ENCODE measurements at places on chromosomes 7 and 10. TPM values are rescaled to one million over a fixed set of nuclear protein-coding genes. Genes with fewer than 3 reads are reported as not detected.

GRCh38 chr10:22705527-22705926 lies 8.9 kb downstream of the PIP4K2A start:
- H3K27me3 ChIP-seq = peaks cover 2% of the 10 kb centered on the region
- no peak overlapping the region for H3K27ac ChIP-seq
- DNase-seq = no peak

DNA sequence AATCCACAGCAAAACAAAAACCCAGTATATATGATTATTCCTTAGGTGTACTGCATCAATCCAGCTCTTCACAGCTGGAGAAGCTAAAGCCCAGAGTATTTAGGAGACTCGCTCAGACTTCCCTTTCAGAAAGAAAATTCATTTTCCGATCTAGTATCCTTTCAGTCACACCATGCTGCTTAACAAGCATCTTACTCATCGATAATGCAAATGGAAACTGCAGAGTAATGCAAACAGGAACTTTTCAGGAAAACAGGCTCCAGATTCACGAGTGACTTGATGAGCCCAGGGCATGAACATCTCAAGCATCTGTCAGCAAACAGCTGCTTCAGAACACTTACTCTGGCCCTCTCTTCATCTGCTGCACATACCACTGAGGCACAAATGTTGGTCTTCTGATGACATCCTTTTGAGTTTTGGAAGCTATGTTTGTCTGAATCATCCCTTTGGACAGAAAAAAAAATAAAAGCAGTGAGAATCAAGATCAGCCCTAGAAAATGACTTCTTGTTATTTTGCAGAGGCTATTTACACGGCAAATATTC lies 24.9 kb upstream of the ZC3HAV1L start:
- peak; percentile 4 for DNase-seq
- peaks cover 28% of the 10 kb centered on the region for H3K36me3 ChIP-seq
- peaks cover 7% of the 10 kb centered on the region for H3K4me1 ChIP-seq
- H3K27me3 ChIP-seq = peaks cover 2% of the 10 kb centered on the region
- no peak overlapping the region for H3K4me3 ChIP-seq

Gene CUEDC2
- total RNA-seq = 74.2 TPM

GRCh38 chr10:18437486-18437885 lies 213.9 kb downstream of the NSUN6 start:
- H3K4me3 ChIP-seq = no peak overlapping the region
- H3K27me3 ChIP-seq = no peaks in the 10 kb centered on the region
- H3K4me1 ChIP-seq = no peaks in the 10 kb centered on the region
- DNase-seq = no peak
- H3K36me3 ChIP-seq = no peaks in the 10 kb centered on the region

DNA sequence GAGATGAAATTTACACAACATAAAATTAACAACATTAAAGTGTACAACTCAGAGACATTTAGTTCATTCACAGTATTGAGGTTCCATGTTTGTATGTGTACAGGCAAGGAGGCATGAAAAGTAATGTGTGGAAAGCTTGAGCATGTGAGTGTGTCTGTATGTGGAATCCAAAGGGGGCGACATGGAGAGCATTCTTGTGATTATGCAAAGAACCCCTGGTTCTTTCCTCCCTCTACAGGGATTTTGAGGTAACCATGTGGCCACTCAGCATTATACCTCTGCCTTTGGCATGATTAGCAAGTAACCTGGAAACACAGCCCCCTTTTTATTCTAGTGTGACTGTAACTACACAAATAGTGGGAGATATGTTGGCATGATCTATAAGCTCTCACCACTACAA lies 21.0 kb downstream of the OR2F1 start:
- no peaks in the 10 kb centered on the region for H3K36me3 ChIP-seq
- H3K4me1 ChIP-seq = peaks cover 34% of the 10 kb centered on the region
- H3K4me3 ChIP-seq = no peak overlapping the region
- H3K27me3 ChIP-seq = no peaks in the 10 kb centered on the region
- H3K27ac ChIP-seq = no peak overlapping the region
